Naive thymus-derived CD8-positive, alpha-beta T cell (primary cell): ENCODE measurements at places on chromosomes 2 and 18. TPM values are rescaled to one million over a fixed set of nuclear protein-coding genes. Genes with fewer than 3 reads are reported as not detected.
A peak's percentile ranks its signal among the peaks of the same experiment; 100 is the strongest.

Gene MSH6
- total RNA-seq, result 43.3 TPM

Gene ASAP2
- not detected for total RNA-seq

Gene KLHL41
- total RNA-seq, result not detected

Gene PXDN
- 1.1 TPM for total RNA-seq

Gene RAB31
- total RNA-seq, result 2.2 TPM

DNA sequence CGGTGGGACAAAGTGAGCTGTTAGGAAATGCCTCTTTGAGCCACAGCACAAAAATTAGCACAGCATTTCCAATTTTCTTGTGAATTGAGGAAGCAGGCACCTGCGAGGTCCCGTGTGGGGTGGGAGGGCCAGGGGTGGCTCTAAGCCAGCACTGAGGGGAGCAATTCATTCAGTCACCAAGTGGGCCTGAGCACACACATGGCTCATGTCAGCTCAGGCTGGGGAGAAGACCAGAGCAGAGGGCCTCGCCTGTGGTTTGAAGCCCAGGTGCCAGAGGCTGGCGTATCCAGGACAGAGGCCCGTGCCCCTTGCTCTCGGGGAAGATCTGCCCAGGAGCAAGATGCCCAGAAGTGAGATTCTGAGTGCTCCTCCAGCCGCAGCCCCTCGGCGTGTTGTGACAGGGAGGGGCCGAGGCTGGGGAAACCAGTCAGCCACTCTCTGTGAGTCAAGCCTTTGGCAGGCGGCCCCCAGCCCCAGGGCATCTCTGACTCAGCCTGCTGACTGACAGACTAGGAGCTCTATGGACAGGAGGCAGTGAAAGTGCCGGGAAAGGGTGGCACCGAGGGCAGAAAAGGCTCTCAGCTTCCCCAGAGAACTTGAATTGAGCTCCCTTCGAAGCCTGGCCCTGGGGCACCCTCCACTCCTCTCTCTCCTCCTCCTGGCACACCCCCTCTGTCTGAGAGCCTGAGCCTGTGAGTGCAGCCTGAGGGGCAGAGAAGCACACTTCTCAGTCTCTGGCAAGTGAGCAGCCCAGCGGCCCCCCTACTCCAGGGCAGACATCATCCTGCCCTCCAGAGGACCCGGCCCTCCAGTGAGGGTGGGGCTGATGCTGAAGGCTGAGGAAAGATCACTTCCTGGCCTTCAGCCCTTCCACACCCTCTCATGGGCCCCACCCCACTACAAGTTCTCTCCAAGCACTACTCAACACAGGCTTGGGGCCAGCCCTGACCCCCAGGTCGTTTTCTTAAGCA lies 32.3 kb downstream of the CYP26B1 start:
- no peak overlapping the region for H3K27ac ChIP-seq
- peaks cover 42% of the 10 kb centered on the region for H3K27me3 ChIP-seq
- H3K4me3 ChIP-seq, result no peak overlapping the region
- H3K4me1 ChIP-seq, result no peaks in the 10 kb centered on the region

DNA sequence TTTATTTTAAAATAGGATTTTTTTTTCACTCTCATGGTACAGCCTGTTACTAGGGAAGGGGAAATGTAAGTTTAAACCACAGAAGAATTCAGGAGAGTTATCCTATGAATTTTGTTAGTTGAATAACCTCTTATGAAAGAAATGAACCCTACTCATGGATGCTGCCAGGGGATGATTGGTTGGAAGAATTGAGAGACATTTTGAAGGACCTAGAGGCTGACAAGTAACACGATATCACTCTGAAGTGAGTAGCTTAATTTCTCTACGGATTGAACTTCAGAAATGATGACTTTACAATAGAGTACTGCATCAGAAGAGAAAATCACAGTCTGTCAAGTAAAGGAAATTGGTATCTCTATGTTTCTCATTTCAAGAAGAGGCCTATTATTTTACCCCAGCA lies 1346.2 kb downstream of the SUCLG1 start:
- no peak overlapping the region for H3K4me3 ChIP-seq
- H3K4me1 ChIP-seq, result no peaks in the 10 kb centered on the region
- H3K27me3 ChIP-seq, result no peaks in the 10 kb centered on the region
- no peak for DNase-seq
- no peaks in the 10 kb centered on the region for H3K36me3 ChIP-seq

- DNase-seq, result no peak
- no peak overlapping the region for H3K4me3 ChIP-seq
Measured at GRCh38 chr2:66675591-66675990, 240.7 kb downstream of the MEIS1 start.

- H3K4me3 ChIP-seq, result peak overlapping the region; percentile 96
- peaks cover 27% of the 10 kb centered on the region for H3K4me1 ChIP-seq
- no peak overlapping the region for H3K27ac ChIP-seq
- DNase-seq, result no peak
- H3K27me3 ChIP-seq, result no peaks in the 10 kb centered on the region
Measured at GRCh38 chr2:32626639-32627221, 1.1 kb upstream of the TTC27 start.

DNA sequence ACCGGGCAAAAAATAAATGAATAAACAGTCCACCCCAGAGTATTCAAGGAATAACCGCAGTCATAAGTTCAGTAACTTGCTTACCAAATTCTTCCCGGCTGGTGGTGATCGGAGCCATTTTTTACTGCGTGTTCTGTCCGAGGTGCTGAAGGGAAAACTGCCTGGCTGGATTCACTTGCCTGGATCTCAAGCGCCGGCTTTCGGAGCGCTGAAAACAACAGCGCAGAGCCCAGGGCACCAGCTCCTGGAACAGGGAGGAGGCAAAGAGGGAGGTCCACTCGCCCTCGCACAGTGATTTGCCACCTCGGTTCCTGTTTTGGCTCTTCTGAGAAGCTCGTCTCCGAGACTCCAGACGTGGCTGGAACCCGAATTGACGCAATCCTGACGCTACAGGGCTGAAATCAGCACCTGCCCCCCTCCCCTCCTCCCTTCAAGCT lies at the start of gene SYT4:
Gene SYT4 (minus strand): TSS at position 327 of the 437 bp plus-strand sequence. CDS start 209 bp downstream, at position 118.
- H3K36me3 ChIP-seq, result no peaks in the 10 kb centered on the region
- no peak for DNase-seq
- H3K27ac ChIP-seq, result no peak within 1 kb of the TSS
- no peaks in the 10 kb centered on the region for H3K4me1 ChIP-seq
- H3K27me3 ChIP-seq, result no peaks in the 10 kb centered on the region
- no peak within 1 kb of the TSS for H3K4me3 ChIP-seq

DNA sequence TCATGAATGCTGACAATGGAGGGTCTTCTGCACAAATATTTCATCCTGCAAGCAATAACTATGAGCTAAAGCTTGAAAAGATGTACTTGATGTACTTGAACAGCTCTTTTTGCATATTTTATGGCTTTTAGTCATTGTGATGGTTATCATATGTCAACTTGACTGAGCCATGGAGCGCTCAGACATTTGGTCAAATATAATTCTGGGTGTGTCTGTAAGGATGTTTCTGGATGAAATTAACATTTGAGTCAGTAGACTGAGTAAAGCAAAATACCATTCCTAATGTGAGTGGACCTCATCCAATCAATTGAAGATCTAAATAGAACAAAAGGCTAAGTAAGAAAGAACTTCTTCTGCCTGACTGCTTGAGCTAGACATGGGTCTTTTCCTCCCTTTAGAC lies 509.0 kb downstream of the BCL11A start:
- H3K27me3 ChIP-seq, result no peaks in the 10 kb centered on the region
- H3K4me3 ChIP-seq, result no peak overlapping the region
- H3K4me1 ChIP-seq, result no peaks in the 10 kb centered on the region
- H3K27ac ChIP-seq, result no peak overlapping the region
- no peaks in the 10 kb centered on the region for H3K36me3 ChIP-seq

- no peaks in the 10 kb centered on the region for H3K4me1 ChIP-seq
- no peak overlapping the region for H3K27ac ChIP-seq
- no peak overlapping the region for H3K4me3 ChIP-seq
- no peaks in the 10 kb centered on the region for H3K36me3 ChIP-seq
Measured at GRCh38 chr2:233007739-233008138, 5.3 kb downstream of the NGEF start.

GRCh38 chr18:55585065-55585919 lies 2.7 kb downstream of the TCF4 start:
- no peak overlapping the region for H3K27ac ChIP-seq
- peaks cover 31% of the 10 kb centered on the region for H3K27me3 ChIP-seq
- peaks cover 2% of the 10 kb centered on the region for H3K36me3 ChIP-seq
- DNase-seq, result no peak

DNA sequence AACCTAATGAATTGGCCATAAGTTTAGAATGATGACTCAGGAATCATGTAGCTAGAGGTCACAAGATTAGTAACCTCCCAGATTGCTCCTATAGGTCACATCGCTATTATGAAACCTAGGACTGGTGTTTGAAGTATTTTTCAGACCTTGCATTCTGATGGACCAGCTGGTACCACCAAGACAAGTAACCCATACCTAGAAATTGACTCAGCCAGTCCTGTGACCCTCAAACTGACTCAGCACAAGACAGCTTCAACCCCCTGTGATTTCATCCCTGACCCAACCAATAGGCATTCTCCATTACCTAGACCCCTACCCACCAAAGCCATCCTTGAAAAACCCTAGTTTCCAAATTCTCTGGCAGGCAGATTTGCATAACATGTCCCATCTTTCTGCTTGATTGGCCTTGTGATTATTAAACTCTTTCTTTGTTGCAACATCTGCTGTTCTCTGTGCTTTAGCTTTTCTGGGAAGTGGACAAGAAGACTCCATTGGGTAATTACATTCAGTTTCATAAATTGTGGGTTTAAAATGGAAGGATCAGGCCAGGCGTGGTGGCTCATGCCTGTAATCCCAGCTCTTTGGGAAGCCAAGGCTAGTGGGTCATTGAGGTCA lies 254.9 kb downstream of the IRS1 start:
- no peak overlapping the region for H3K4me3 ChIP-seq
- H3K27me3 ChIP-seq, result peaks cover 23% of the 10 kb centered on the region
- H3K27ac ChIP-seq, result no peak overlapping the region
- H3K36me3 ChIP-seq, result no peaks in the 10 kb centered on the region

DNA sequence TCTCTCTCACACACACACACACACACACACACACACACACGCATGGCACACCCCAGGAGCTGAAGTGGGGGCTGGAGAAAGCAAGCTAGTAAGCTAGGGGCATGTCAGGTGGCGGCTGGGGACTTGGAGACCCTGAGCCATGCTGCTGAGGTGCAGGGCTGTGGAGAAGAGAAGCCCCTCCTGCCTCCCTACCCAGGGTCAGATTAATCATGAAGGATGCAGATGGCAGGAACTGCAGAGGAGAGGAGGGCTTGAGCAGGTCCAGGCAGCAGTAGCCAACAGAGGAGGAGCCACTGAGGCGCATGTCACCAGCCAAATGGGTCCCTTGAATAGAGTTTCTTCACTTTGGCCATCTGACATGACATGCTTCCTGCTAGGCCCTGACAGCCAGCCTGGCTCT lies 9.6 kb downstream of the EDAR start:
- no peaks in the 10 kb centered on the region for H3K36me3 ChIP-seq
- no peaks in the 10 kb centered on the region for H3K27me3 ChIP-seq
- DNase-seq, result no peak
- no peak overlapping the region for H3K27ac ChIP-seq

DNA sequence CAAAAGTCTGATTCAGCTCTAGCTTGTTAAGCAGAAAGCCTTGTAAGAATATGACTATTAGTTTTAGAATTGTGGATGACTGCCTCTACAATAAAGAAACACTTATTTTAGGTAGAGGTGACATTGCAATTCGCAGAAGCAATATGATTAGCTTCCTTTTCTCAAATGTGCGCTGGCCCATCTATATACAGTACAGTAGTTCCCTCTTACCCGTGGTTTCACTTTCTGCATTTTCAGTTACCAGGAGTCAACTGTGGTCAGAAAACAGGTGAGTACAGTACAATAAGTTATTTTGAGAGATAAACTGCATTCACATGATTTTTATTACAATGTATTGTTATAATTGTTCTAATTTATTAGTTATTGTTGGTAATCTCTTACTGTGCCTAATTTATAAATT lies 405.1 kb downstream of the GPD2 start:
- no peak overlapping the region for H3K27ac ChIP-seq
- no peaks in the 10 kb centered on the region for H3K36me3 ChIP-seq
- DNase-seq, result no peak
- H3K27me3 ChIP-seq, result peaks cover 11% of the 10 kb centered on the region
- no peak overlapping the region for H3K4me3 ChIP-seq

GRCh38 chr2:47254464-47254863 lies 99.4 kb upstream of the STPG4 start:
- no peak overlapping the region for H3K4me3 ChIP-seq
- DNase-seq, result no peak
- no peaks in the 10 kb centered on the region for H3K27me3 ChIP-seq
- H3K4me1 ChIP-seq, result no peaks in the 10 kb centered on the region
- no peaks in the 10 kb centered on the region for H3K36me3 ChIP-seq

DNA sequence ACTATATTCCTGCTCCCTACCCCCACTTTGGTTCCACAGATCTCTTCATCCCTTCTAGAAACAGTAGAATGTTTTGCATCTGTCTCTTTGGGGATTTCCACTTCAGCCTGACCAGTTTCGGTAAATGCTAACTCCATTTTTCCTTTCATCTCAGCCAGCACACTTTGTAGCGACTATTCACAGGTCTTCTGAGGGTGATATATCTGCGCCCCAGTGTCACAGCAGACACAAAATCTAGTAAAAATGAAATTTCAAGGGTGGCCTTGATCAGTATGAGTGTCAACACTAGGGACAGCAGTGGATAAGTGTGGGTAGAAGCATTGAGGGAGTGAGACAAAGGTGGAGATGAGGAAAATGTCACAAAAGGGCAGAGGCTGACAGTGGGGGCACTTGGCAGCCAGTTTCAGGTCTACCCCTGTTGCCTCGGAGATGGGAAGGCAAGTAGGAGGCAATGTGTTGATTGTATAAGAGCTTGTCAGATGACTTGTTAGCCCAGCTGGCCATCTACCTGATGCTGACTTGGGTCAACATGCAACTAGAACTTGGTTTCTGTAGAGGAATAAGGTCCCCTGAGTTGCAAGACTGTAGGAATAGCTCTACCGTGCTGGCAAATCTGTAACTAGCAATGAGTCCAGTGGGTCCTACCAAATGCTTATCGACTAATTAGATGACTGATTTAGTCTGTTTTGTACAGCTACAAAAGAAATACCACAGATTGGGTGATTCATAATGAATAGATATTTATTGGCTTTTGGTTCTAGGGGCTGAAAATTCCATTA lies 60.7 kb downstream of the CXCR4 start:
- no peaks in the 10 kb centered on the region for H3K36me3 ChIP-seq
- H3K4me3 ChIP-seq, result peak overlapping the region; percentile 35
- DNase-seq, result no peak
- H3K4me1 ChIP-seq, result peaks cover 63% of the 10 kb centered on the region
- no peaks in the 10 kb centered on the region for H3K27me3 ChIP-seq

DNA sequence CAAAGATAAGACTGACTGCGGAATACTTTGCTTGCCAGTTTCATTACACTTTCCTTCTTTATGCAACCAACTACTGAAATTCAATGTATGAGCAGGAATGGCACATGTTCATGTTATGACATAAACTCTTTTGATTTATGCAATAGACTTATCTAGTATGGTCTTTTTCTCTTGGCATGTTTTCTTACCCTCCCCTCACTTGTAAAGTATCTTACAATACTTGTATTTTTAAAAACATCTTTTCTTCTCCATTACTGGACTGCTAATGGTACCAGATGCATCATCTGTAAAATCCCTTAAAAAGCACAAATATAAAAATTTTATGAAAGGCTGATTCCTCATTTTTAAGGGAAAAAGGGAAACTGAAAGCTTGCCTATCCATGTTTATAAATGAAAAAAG lies 373.8 kb downstream of the ZEB2 start:
- H3K27me3 ChIP-seq, result no peaks in the 10 kb centered on the region
- no peak for DNase-seq
- no peak overlapping the region for H3K4me3 ChIP-seq
- H3K4me1 ChIP-seq, result peaks cover 1% of the 10 kb centered on the region
- no peak overlapping the region for H3K27ac ChIP-seq
- H3K36me3 ChIP-seq, result peaks cover 23% of the 10 kb centered on the region
